ENCODE measurements at places on chromosomes 3 and 15.
A peak's percentile ranks its signal among the peaks of the same experiment; 100 is the strongest.

GRCh38 chr3:153173758-153174516, 11.9 kb downstream of the RAP2B start:
- peak; percentile 75 for DNase-seq

- DNase-seq = no peak
These were observed 318.2 kb upstream of the KCNH8 start for GRCh38 chr3:18830087-18830486.

GRCh38 chr3:142027735-142028134, 121.6 kb downstream of the TFDP2 start:
- DNase-seq = peak; percentile 25

GRCh38 chr3:107657971-107658370, 135.2 kb downstream of the BBX start:
- peak; percentile 44 for DNase-seq

DNA sequence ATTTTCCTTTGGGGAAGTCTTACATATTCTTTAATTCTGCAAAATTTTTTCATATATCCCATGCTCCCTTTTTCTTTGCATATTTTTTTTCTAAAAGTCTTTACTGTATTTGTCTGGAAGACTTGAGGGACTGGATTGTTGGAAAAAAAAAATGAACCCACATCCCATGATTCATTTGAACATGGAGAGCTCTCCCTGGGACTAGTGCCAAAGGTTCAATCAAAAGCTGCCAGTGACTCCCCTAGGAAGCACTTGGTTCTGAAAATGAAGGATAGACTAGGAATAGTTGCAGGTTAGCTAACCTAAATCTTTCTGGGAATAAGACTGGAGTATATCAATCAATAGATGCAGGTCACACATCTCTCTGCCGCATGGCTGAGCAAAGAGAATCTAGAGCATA, 16.4 kb upstream of the BNC1 start:
- peak; percentile 72 for DNase-seq

DNA sequence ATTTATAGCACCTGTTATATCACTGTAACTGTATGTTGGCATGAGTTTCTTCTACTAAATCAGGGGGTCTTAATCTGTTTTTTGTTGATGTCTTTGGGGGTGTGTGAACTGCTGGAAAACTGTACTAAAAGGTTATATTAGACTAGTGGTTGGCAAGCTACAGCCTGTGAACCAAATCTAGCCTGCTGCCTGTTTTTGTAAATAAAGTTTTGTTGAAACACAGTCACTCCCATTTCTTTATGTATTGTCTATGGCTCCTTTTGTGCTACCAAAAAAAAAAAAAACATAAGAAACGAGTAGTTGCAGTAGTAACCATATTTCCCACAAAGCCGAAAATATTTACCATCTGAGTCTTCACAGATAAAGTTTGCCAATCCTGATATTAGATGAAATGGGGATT, 126.7 kb downstream of the AKAP13 start:
- no peak for DNase-seq

DNA sequence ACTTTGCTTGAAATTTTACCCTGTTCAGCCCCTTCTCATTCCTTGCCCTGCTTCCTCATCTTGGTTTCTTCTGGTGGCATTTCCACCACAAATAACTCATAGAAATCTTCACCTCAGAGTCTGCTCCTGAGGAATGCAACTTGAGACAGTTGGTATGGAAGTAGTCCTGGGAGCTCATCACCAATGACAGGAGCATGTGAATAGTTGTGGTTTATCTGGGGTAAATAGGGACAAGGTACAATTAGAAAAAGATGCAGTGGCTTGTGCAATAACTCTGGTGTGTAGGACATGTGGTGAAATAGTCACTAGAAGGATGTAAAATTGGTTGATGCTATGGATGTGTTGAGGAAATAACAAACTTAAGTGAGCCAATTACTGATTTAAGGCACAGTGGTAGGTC, 72.7 kb upstream of the CHRNA7 start:
- DNase-seq = peak; percentile 89

DNA sequence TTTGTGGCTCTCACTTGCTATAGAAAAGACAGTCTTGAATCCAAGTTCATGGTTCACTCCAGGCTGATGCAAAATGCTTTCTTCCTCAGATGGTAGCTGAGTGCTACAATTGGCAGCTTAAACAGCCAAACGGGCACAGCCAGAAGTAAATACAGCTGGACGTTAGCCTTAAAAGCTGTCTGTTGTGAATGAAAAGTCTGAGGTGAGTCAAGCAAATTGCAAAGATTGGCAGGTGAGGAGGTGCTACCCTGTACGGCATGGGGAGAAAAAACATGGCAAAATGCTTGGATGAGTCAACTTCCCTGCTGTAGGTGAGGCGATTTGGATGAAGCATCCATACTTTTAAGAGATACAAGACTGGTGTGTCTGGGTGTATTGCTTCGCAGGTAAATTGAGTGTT, 40.5 kb downstream of the IL5RA start:
- DNase-seq = no peak

- peak; percentile 38 for DNase-seq
These were observed 172.2 kb downstream of the LPP start for GRCh38 chr3:188326111-188326510.

- no peak for DNase-seq
These were observed 12.5 kb downstream of the PCOLCE2 start for GRCh38 chr3:142876417-142876816.

DNA sequence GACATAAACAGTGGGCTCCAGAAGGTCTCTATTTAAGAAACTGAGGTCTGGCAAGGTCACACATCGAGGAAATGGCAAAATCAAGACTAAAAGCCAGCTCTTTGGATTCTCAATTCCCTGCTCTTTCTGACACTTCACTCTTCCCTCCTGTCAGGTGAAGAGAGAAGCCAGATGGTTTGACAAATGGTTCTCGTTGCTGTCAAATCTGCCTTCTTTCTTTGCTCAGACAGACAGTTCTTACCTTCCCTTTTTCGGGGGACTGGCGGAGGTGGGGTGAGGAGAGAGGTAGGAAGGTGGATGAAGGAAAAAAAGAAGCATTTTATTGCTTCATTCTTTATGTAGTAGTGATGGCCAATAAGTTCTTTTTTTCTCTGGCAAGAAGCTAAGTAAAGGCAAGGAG, 133.4 kb downstream of the LPP start:
- no peak for DNase-seq

GRCh38 chr3:75327453-75327852, 336.7 kb upstream of the FRG2C start:
- DNase-seq = no peak

DNA sequence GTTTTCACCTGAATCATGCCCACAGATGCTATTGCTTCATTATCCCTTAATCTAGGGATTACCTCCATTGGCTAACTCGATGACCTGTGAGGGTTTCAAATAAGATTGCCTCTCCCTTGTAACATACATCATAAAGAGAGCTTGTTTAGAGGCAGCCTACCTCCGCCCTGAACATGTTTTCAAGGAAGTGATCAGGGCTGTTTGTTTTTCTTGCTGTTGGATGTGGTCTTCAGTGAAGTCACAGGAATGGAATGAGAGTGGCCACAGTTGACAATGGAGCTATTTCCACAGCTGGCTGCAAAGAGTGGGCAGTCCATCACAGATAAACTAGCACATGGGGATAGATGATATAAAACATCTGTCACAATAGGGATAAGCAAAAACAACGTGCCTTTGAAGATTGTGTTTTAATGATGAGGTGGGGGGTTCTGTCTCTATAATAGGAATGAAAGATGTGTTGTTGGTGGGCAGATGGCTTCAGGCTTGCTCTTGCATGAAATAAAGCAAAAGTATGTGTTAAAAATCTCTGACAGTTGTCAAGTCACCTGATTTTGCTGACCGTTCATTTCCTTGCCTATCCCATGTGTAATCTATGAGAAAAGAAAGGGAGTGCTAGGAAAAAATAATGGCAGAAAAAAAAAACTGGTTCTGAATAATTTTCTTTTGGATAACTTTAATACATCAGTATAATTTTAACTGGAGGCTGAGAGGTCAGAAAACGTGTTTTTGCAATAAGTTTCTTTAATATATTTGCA, 642.3 kb downstream of the RBMS3 start:
- peak; percentile 80 for DNase-seq

DNA sequence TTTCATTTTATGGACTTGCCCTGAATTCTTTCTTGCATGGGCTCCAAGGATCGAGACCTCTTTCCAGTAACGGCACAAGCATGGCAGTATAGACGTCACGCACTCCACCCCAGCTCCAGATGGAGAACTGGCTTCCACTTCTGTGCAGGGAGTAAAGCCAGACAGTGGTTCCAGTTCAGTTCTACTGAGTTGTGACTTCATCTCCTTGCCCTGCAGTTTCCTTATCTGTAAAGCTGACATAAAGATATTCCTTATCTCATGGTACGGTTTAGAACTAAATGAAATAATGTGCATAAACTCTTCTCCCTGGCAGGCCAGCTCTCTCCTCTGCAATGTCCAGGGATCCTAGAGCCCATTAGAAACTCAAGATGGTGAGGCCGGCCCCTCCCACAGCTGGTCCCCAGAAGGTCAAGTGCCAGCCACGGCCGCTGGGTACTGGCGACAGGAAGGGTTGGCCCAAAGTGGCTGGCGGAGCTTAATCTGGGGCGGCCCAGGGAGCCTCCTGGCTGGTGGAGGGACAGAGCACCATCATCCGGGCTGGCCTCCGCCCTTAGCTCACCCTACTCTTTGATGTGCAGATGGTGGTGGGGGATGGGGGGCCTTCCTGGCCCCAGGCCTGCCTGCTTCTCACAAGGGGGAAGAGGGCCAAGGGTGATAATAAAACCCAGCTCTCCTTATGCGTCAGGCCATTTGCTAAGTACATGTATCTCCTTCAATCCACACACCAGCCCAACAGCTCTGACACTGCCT, 7.2 kb downstream of the MESP2 start:
- DNase-seq = peak; percentile 20

- DNase-seq = no peak
These were observed 194.3 kb downstream of the SLC9A9 start for GRCh38 chr3:143653935-143654334.

DNA sequence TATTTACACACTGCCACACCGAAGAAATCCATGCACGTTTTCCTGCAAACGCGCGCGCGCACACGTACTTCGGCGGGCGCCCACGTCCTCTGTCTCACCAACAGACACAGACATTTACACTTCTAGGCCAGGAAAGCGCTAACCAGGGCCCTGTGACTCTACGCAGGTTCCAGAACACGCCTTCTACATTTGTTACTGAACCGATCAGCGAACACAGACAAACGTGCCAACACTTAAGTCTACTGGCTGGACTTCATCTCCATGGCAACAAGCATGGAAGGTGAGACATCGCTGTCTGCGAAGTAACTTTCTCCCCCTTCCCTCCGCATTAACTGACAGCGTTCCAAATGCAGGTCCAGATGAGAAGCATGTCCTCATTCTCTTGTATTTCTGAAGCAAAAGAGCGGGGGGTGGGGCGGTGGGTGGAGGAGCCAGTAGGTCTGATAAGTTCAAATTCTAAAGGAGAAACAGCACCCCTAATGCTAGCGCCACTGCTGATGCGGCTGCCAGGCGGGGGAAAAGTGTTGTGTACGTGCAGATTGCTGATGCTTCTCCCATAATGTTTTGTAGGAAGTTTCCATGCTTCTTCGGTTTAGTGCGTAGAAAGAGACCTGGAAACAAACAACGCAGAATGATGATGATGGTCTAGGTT, at the start of gene CTXN2:
TSS of gene CTXN2 (plus strand) at position 92 of the 652 bp plus-strand sequence. CDS start 9,636 bp downstream, outside the sequence.
- peak; percentile 6 for DNase-seq

GRCh38 chr3:84692261-84692660, 266.5 kb upstream of the CADM2 start:
- no peak for DNase-seq

DNA sequence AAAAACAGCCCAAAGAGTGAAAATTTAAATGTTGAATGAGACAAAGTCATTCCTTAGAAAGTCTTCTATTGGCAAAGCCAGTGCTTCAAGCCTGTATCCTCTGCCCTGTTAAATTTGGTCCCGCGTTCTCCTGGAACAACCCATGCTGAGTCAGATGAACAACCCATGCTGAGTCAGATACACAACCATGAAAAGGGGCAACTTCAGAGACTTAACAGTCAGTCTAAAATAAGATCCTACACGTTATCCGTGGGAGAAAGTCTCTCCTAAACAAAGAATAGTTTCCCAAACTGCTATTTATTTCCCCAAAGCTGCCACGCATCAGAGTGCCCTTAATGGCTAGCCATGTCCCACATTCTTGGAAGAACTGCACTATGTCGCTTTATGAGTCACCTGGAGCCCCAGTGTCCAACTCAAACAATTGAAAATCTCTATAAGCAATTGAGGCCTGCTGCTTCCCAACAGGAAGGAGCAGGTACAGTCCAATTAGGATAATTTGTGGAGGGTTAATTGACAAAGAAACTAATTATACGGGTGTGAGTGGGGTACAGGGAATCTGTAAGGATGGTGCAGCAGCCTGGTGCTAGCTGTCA, 66.1 kb downstream of the WHAMM start:
- peak; percentile 77 for DNase-seq

DNA sequence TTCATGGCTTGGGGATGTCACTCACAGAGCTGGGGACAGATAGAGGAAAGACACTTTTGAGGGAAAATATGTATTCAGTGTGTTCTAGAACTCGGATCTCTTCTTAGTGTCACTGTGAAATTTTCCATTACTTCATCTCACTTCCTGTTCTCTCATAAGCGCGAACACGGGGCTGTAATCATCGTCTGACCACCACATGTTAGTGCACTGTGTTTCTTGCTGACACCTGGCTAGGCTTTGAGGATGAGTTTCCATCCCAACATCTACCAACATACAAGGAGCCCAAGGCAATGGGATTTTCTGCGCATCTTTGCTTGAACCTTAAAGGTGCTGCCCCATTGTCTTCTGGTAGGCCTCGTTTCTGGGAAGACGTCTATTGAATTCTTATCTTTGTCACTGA, 84.0 kb downstream of the LIPC start:
- no peak for DNase-seq

- no peak for DNase-seq
These were observed 1280.4 kb downstream of the NSUN3 start for GRCh38 chr3:95343228-95343627.

GRCh38 chr3:126959921-126960603, 22.9 kb upstream of the PLXNA1 start:
- DNase-seq = no peak

DNA sequence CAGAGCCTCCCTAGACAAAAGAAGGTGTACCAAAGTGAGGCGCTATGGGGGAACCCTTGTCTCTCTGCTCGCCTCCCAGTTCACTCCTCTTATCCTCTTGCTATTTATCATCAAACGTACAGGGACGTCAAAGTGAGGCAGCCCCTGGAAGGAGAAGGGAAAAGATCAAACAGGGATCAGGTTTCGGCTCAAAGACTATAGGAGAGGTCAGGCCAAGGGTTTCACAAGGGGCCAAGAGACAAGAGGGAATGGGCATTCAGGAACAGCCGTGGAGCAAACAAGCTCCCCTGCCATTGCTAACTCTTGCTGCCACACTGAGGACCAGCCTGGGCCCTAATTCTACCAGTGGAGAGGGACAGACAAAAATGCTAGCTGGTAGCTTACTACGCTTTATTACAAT, 168.7 kb downstream of the GREM1 start:
- DNase-seq = no peak
